ENCODE measurements at places on chromosomes 3 and 15.

DNA sequence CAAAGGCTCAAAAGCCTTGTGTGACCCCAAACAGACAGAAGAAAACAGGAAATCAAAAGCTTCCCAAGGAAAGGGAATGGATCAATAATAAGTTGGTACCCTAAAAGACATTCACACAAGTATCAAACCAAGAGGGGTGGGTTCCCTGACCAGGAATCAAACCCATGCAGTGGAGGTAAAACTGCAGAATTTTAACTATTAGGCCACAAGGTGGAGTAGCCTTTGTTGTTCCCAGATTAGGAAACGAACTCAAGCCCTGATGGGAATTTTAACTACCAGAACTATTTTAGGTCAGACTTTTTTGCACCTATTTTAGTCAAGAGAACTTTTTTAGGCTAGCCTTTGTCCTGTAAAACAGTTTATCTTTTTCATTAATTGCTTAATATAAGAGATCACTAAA is 31.4 kb downstream of the SETMAR start:
- no peak for DNase-seq

GRCh38 chr3:67863869-67864268 is 209.5 kb upstream of the SUCLG2 start:
- DNase-seq: no peak

- no peak for DNase-seq
These were observed 5.2 kb upstream of the TOPAZ1 start for GRCh38 chr3:44236485-44236908.

DNA sequence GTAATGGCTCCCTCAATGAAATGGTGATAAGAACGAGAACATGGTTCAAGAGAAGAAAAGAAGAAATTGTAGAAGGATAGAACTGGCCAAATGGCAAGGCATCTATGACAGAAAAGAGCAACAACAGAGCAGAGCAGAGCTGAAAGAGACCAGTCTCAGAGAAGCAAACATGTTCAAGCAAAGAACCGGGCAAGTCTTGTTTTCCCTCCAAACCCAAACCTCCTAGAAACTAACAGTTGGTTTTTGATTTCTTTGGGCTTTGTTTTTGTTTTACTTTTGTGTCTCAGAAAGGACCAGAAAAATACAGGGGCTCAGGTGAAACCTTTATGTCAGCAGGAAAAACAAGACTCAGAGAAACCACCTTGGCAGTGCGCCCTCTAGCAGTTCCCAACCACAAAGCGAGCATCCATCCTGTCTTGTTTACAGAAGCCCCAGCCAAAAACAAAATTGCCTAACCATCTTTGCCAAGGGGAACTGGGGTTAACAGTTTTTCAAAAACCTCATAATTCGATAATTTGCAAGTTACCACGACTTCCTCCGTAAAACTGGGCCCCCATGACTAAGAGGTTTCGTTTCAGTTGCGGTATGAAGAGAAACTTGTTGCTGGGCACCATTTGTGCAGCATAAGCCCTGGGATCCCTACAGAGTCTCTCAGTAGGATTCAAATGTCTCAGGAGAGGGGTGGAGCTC is 159.2 kb upstream of the SLC24A5 start:
- no peak for DNase-seq

DNA sequence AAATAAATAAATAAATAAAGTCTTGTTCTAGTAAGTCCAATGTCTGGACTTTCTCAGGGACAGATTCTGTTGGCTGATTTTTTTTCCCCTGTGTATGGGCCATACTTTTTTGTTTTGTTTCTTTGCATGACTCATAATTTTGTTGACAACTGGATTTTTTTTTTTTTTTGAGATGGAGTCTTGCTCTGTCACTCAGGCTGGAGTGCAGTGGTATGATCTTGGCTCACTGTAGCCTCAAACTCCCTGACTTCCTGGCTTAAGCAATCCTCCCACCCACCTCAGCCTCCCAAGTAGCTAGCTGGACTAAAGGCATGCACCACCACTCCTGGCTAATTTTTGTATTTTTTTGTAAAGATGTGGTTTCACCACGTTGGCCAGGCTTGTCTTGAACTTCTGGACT is 38.9 kb downstream of the TICRR start:
- DNase-seq: no peak

- no peak for DNase-seq
These were observed 301.6 kb upstream of the TRIM42 start for GRCh38 chr3:140376136-140376889.

DNA sequence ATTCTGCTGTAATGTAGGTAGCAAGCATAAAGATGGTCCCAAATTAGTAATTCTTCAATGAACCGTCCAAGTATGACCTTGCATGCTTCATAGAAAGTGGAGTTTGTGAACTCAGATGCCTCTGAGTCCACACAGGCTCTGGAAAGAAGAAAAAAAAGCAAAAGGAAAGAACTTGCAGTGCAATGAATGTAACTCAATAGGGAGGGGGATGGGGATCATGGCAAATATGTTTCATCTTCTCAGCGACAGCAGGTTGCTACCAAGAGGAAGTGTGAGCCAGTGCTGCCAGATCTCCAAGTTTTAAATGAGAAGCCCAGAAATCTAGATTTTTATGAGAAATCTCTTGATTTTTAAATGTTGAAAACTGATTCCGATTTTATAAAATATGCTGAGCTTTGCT is 50.3 kb downstream of the IL20RB start:
- no peak for DNase-seq

DNA sequence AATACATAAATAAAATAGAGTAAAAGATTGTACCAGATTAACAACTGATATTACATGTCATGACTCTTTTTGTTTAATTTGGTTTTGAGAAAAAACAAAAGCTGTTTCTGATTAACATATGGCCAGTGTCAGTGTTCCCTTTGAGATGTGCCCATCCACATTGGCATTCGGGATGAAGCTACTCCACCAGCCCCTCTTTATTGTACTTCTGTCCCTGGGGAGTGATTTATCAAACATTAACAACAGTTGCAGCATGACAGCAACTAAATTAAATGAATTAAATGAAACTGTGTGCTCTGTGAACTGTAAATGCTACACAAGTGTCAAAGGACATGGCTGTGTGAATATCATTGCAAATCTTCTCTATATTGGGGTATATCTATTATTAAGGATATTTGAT is 25.9 kb upstream of the MTMR10 start:
- no peak for DNase-seq

- no peak for DNase-seq
These were observed 129.7 kb upstream of the ROPN1 start for GRCh38 chr3:124121379-124122312.

DNA sequence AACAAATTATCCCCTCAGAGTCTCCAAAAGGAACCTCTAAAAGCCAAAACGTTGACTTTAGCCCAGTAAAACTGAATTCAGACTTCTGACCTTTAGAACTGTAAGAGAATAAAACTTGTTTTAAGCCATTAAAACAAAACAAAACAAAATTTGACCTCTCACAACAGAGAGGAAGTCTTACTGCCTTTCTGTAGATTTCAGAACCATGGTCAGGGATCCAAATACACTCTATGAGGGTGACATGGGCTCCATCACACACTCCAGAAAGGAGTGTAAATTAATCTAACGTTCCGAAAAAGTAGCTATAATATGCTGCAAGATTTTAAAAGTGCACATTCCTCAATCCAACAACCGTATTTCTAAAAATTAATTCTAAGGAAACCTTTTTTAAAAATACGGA is 19.2 kb upstream of the RPL14 start:
- no peak for DNase-seq

DNA sequence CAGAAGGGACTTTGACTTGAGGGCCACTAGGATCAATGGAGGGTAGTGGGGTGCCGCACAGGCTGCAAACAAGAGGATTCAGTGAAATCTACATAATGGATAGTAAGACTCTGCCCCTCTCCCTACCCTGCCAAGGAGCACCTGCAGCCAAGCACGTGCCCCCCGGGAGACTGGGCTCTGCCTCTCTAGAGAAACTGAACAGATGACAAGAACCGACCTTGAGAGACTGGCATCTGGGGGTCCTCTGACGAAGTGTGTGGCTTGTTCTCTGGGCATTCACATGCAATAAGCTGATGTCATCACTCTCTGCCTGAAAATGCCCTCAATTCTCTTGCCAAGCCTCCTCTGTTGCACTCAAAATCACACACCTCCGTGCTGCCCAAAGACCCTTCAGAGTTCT is 132.3 kb downstream of the FAM43A start:
- DNase-seq: no peak

DNA sequence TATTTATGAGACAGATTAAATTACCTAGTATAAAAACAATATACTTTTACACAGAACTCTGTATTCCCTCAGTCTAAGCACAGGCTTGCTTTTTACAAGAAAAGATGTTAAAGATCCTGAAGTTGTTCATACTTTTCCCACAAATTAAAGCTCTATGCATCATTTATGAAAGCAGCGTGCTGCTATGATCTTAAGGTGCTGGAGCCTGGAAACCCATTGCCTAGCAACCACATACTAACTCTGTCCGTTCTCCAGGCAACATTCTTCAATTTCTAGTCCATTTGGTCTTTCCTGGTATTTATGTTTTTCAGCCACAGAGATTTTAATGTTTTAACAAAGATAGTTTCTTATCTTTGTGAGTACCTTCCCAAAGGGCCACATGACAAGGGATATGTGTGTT is 312.0 kb downstream of the DOCK3 start:
- no peak for DNase-seq

GRCh38 chr3:67529915-67530314 is 124.5 kb downstream of the SUCLG2 start:
- no peak for DNase-seq

GRCh38 chr3:134229038-134229437 is 21.6 kb downstream of the RYK start:
- no peak for DNase-seq

- no peak for DNase-seq
These were observed 11.8 kb downstream of the POLG start for GRCh38 chr15:89322822-89323221.

DNA sequence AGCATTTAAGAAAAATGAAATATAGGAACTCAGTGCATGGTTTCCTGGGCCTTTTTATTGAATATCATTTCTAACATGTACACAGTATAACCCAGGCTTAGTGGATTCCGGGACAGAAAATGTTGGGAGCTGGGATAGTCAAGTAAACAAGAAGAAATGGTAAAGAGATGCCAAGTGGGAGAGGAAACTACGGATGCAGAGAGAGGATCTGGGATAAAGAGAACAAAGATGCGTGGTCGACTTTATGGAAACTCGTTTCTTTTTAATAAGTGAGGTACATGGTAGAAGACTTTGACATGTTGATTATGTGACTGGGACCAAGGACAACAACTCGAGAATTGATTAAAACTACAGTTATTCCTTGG is 1.2 kb upstream of the GPR176 start:
- no peak for DNase-seq

- no peak for DNase-seq
These were observed 171.6 kb downstream of the PPM1L start for GRCh38 chr3:160927620-160928019.

GRCh38 chr15:99103279-99103678 is 1.6 kb upstream of the SYNM start:
- DNase-seq: no peak

GRCh38 chr3:172211123-172211522 is 171.7 kb downstream of the FNDC3B start:
- DNase-seq: no peak

GRCh38 chr15:93332168-93332553 is 243.2 kb upstream of the RGMA start:
- no peak for DNase-seq

DNA sequence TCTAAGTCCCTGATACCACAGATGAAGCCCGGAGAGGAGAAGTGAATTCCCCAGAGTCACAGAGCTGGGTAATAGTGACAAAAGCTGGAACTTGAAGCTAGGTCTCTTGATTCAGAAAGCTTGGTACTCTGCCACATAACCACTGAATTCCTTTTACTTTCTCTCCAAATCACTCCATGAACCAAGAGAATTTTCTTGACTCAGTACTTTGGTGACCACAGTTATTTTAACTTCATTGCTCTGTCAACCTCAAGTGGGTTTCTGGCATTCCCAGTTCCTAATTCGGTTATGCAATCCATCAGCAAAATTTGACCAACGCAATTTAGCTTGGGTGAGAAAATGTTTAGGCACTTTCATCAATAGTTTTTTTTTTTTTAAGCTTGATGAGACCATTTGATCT is 61.0 kb upstream of the PPARG start:
- no peak for DNase-seq

DNA sequence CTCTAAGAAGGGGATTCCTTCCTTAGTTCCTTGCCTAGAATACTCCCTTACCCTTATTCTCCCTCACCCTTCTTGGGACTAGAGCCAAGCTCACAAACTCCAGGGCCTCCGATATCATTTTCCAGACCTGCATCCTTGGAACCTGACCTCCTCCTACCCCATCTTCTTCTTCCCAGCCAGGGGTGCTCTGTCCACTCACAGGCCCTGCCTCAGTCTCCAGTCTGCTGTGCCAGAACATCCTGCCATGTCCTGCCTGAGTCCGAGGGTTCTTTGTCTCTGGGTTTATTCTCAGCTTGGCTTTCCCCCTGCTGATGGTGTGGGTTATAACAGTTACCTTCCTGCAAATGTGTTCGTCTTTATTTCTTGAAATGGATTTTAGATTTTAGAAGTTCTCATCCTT is 59.9 kb upstream of the MCF2L2 start:
- no peak for DNase-seq

Measured in globus pallidus (tissue), 1 donor.